Hepatocyte (in vitro differentiated cells): ENCODE measurements at places on chromosomes 11 and 22. TPM values are rescaled to one million over a fixed set of nuclear protein-coding genes. Genes with fewer than 3 reads are reported as not detected.

FAM180B gene
- polyA plus RNA-seq, result not detected in 2 replicates

RBMXL2 gene
- 0.35 TPM in 1 of 2 replicates, not detected in the other for polyA plus RNA-seq

SLC35F2 gene
- polyA plus RNA-seq, result 13.0 and 16.1 TPM in 2 replicates

ME3 gene
- polyA plus RNA-seq, result 10.3 and 13.1 TPM in 2 replicates

CRACR2B gene
- 33.2 and 39.7 TPM in 2 replicates for polyA plus RNA-seq

GRCh38 chr11:73091521-73092305 is 50.4 kb downstream of the FCHSD2 start:
- H3K27ac ChIP-seq, result no peak overlapping the region
- H3K36me3 ChIP-seq, result no peaks in the 10 kb centered on the region
- H3K4me3 ChIP-seq, result no peak overlapping the region
- no peak for DNase-seq
- no peaks in the 10 kb centered on the region for H3K27me3 ChIP-seq
- no peaks in the 10 kb centered on the region for H3K4me1 ChIP-seq

DNA sequence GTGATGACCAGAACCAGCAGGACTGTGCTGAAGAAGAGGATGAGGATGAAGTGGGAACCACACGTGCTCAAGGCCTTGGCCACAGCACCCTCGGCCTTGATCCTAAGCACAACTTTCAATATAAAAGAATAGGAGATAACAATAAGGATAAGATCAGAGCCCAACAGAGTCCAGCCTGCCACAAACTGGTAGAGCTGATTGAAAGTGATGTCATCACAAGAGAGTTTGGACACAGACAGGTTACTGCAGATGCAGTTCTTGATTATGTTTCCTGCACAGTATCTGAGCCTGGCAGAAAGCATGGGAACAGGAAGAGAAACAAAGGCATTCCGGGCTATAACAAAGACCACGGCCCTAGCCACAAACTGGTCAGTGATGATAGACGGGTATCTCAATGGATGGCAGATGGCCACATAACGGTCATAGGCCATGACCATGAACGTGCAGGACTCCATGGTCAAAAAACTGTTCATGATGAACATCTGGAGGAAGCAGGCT is 4.5 kb downstream of the OR56A4 start:
- no peak overlapping the region for H3K27ac ChIP-seq
- H3K4me3 ChIP-seq, result no peak overlapping the region
- H3K27me3 ChIP-seq, result no peaks in the 10 kb centered on the region

- peak; percentile 5 for DNase-seq
- H3K4me1 ChIP-seq, result no peaks in the 10 kb centered on the region
- H3K36me3 ChIP-seq, result no peaks in the 10 kb centered on the region
- H3K27me3 ChIP-seq, result no peaks in the 10 kb centered on the region
- no peak overlapping the region for H3K4me3 ChIP-seq
Measured at GRCh38 chr11:109795234-109795633, 298.0 kb upstream of the ZC3H12C start.

DNA sequence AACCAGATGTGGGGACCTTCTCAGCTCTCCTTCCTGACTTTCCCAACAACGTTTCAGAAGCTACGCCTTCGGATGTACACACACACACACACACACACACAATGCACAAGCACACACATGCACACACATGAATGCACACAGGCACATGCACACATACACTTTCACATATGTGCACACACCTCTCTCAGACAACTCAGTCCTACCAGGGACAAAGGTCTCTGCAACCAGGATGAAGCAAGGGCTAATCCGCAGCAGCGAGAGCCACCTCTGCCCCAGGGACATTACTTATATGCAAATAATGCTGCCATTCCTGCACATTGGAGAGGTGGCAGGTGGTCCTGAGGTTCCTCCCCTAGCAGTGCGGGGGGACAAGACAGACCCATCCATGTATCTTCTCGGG is 27.4 kb upstream of the LINC01488 start:
- H3K4me3 ChIP-seq, result no peak overlapping the region
- H3K27ac ChIP-seq, result no peak overlapping the region
- no peak for DNase-seq
- no peaks in the 10 kb centered on the region for H3K27me3 ChIP-seq
- no peaks in the 10 kb centered on the region for H3K4me1 ChIP-seq

- no peaks in the 10 kb centered on the region for H3K27me3 ChIP-seq
- H3K4me1 ChIP-seq, result no peaks in the 10 kb centered on the region
- H3K27ac ChIP-seq, result no peak overlapping the region
- H3K36me3 ChIP-seq, result peaks cover 8% of the 10 kb centered on the region
- no peak overlapping the region for H3K4me3 ChIP-seq
Measured at GRCh38 chr11:74971424-74971823, 17.3 kb upstream of the NEU3 start.

GRCh38 chr11:66334605-66335442 is 1.4 kb downstream of the RIN1 start:
- peaks cover 19% of the 10 kb centered on the region for H3K4me1 ChIP-seq
- no peaks in the 10 kb centered on the region for H3K27me3 ChIP-seq
- H3K36me3 ChIP-seq, result no peaks in the 10 kb centered on the region
- DNase-seq, result peak; percentile 12
